Dermis microvascular lymphatic vessel endothelial cell (primary cell): ENCODE measurements at places on chromosomes 11 and 22.

DNA sequence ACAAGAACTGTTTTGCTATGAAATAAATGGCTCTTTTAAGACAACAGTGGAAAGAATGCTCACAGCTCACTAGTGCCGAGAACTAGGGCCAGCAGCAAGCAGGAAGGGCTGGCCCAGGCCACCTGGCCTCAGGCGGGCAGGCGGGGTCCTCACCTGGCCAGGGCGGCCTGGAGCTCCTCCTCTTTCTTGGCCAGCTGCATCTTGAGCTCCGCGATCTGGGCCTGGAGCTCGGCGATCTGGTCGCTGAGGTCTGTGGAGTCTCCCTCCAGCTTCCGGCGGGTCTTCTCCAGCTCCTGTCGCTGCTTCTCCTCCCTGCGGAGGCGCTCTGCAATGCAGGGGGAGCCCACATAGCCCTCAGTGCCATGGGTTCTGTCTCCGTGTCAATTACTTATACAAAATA lies 43.8 kb downstream of the APOL1 start:
- no peak for DNase-seq

DNA sequence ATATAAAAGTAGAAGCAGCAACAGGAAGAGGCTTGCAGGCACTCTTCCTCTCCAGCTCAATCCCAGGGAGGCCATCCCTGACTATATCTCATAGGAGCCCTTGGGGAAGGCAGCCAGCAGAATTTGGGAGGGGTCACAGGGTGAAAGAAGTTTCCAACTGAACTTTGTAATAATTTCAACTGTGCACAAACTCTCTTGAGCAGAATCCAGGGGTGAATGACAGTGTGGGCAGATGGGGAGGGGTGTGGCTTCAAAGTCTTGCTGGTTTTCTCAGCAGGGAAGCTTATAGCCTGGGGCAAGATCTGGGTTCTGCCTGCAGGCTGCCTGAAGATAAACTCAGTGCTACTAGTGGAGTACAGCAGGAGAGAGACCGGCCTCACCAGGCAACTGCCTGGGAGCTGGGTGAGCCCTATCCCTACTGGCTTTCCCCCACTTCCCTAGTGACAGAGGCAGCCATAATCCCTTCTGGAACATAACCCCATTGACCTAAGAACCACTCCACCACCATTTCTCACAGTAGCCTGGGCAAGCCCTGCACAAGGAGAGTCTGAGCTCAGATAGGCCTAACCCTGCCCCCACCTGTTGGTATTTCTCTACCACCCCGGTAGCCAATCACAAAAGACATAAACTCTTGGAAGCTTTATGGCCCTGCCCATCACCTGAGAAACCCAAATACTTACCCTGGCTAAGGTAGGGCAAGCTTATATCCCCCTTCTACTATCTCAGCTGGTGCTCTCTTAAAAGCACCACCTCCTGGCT lies 17.8 kb upstream of the TTC12 start:
- DNase-seq, result no peak

DNA sequence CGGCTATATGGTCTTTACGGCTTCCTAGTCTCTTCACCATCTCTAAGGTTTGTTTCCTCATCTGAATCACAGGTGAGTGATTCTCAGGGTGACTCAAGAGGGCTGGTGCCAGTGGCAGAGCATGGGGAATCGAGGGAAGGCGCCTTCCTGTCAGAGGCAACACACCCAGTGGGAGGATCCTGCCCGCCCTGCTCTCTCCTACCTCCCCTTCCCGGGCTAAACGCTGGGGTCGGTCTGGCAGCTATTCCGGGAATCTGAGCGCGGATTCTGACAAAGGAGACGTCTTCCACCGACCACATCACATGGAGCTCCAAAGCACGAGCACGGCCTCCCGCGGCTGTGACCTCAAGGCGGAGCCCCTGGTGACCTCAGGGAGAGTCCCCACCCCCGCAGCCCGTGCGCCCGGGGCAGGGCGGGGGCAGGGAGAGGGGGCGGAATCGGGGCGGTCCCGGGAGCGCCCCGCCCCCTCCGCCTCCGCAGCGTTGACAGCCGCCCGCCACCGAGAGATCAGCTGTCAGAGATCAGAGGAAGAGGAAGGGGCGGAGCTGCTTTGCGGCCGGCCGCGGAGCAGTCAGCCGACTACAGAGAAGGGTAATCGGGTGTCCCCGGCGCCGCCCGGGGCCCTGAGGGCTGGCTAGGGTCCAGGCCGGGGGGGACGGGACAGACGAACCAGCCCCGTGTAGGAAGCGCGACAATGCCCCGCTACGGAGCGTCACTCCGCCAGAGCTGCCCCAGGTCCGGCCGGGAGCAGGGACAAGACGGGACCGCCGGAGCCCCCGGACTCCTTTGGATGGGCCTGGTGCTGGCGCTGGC lies at the start of gene SMPD1:
Gene SMPD1 (plus strand): TSS at position 570 of the 813 bp plus-strand sequence. CDS start 125 bp downstream, at position 695.
- DNase-seq, result peak; percentile 92

DNA sequence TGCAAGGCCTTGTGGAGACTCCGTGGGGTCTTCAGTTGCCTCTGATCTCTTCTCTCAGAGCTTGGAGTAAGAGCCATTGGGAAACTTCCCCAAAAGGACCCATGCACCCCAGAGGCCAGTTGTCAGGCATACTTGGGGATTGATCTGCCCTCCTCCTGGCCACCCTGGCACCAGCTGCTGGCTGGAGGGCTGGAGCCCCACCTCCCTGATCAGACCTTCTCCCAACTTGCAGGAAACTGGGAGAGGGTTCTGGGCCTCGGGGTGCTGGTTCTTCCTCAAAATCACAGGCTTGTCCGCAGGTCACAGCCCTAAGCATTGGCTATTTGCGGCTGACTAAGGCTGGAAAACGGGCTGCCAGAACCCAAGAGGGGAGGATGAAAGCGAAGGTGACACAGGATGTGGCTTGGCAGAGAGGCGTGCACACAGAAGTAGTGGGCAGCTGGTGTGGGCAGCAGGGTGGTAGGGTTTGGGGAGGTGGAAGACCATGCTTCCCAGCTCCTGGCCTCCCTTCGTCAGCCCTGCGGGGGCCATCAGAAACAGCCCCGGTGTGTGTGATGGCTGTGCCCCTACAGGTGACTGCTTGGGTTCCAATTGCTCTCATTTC lies 1.3 kb upstream of the DGKZ start:
- no peak for DNase-seq

DNA sequence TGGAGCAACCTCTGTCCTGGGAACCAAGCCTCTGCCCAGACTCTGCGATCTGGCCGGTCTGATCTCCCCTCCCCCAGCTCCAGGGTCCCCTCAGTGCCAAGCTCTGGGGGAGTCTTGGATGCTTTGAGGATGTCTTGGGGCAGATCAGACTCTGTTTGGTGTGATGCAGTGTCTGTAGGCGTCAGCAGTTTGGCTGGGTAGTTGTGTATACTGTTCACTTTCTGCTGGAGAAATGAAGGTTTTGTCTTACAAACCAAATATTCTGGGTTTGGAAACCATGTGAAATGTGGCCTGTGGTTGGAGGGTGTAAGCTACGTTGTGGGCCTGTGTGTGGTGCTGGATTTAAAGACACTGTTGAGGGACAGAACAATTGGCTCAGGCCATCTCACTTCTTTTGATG lies 4.6 kb downstream of the INSC start:
- no peak for DNase-seq

DNA sequence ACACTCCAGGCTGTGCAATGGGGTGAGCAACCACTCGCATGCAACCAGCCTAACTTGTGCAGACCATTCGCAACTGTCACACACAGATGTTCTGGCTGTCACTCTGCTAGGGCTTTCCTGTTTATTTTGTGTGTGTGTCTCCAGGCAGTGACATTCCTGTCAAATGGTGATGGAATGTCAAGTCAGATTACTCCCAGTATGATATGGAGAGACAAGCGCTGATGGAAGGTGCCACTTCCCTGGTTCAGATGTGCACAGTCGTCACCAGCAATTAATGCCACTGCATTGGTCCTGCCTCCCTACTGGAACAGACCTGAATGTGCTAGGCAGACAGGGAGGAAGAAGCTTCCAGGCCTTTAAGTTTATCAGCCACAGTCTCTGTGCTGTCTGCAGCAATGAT lies 442.4 kb upstream of the ISX start:
- DNase-seq, result no peak

DNA sequence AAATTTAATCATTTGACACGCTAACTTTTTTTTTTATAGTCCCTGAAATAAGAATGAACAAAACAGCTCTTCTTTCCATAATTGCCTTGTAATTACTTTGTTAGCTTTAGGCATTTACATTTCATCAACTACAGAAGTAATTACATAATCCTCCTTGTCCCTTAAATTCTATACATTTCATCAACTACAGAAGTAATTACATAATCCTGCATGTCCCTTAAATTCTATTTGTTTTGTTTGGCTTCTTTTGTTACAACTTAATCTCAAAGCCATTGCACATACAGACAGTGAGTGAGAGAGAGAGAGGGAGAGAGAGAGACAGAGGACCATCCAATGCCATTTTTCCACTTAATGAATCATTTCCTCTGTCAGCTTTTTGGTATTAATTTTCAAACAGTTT lies 873.2 kb downstream of the METTL15 start:
- DNase-seq, result peak; percentile 2

GRCh38 chr11:94740083-94741021 lies 27.8 kb upstream of the AMOTL1 start:
- no peak for DNase-seq

DNA sequence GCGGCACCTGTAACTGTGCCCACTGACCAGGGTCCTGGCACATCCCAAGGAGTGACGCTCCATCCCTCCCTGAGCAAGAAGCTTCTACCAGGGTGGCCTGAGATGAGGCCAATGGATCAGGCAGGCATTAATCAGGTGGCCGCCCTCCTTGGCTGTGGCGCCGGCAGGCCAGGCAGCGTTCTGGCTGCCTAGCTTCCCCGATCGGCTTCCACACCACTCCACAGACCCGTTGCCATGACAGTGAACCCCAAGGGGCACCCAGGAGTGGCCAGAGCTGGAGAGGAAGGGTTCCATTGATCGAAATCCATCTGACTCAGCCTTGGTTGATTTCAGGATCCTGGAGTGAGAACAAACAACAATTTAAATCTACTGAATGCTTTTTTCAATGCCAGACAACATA lies 20.5 kb downstream of the LRRC55 start:
- no peak for DNase-seq

DNA sequence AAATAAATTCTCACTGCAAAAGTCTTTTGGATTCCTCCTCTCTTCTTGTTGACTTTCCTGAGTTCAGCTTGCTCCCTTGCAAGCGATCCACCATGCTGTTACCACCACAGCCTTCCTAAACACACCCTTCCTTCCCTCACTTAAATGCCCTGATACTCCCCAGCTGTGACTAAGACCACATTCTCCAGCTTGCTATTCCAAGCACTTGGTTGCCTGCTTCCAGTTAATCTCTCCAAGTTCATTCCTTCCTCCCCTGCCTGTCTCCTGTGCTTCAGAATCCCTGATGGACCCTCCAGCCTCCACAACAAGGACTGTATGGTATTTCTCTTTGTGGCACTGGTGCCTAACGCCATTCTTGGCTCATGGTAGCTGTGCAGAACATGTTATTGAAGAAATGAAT lies 603.9 kb upstream of the CADM1 start:
- DNase-seq, result no peak

- DNase-seq, result no peak
These were observed 66.2 kb downstream of the EFCAB6 start for GRCh38 chr22:43745783-43746356.

DNA sequence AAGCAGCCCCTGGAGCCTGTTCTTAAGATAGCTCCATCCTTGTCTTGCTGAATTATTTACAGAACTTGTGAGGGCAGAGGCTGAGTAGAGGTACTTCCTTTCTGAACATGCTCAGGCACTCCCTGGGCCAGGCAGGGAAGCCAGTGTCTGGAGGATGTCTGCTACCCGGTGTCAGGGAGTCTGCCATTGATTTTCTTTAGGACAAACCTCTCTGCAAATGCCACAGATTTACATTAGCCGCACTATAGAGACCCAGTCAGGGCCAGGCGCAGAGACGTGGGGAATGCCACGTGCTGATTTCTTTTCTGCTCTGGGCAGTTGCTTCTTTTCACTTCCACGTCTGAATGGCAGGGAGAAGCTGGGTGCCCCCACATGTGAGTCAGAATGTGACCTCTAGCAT lies 585.5 kb downstream of the NTM start:
- DNase-seq, result no peak

DNA sequence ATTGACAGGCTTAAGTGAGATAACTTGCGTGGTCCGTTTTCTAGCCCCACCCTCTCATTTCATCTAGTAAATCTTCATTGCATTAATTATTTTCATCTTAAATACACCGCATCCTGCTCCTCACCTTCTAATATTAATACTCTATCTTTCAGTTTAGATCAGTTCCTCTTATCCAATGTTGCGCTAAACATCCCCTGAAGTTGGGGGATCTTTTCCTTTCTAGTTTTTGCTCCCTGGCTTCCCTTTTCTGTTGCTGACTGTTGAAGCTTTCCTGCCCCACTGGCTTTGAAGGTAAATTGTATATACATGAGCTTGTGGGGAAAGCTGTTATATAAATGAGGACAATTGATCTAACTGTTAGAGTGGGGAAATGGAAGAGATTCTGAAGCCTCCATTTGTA lies 7.2 kb downstream of the CAT start:
- no peak for DNase-seq

- DNase-seq, result no peak
These were observed 1.9 kb downstream of the MUC5B start for GRCh38 chr11:1224491-1225385.

DNA sequence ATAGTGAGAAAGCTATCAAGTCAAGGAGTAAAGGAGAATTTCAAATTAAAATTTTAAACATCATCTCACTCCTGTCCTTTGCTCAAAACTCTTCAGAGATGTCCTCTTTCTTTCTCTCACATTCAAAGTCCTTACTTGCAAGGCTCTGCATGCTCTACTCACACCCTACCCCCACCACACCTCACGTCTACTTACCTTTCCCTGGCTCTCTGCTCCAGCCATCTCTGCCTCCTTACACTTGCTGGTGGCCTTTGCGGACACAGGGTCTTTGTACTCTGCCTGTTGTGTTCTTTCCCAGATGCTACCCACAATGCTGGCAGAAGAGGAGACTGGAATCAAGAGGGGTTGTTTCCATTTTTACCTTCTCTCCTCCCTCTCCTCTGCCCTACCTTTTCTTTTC lies 405.2 kb downstream of the INSC start:
- no peak for DNase-seq

GRCh38 chr11:131816051-131816450 lies 445.6 kb downstream of the NTM start:
- DNase-seq, result no peak

- peak; percentile 91 for DNase-seq
These were observed 89.8 kb upstream of the PARVA start for GRCh38 chr11:12287374-12288211.

- DNase-seq, result no peak
These were observed 20.0 kb upstream of the KRTAP5-7 start for GRCh38 chr11:71507102-71507501.

DNA sequence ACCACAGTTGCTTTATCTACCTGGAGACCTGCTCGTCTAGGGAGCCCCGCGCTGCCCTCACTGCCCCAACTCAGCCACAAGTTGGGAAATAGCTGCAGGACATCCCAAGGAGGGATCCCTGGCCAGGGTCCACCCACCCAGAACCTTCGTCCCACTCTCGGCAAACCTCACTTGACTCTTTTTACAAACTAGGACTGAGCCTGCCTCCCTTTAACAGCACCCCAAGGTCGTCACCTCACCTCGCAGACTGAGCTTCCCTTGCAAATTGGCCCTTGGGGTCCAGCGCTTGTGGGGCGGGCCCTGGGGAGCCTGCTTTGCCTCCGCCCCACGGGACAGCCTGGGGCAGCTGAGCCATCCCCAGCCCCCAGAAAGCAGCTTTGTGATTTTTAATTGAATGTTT lies 1505.8 kb downstream of the TBC1D22A start:
- DNase-seq, result no peak
